ENCODE measurements at places on chromosomes 3 and 15.

DNA sequence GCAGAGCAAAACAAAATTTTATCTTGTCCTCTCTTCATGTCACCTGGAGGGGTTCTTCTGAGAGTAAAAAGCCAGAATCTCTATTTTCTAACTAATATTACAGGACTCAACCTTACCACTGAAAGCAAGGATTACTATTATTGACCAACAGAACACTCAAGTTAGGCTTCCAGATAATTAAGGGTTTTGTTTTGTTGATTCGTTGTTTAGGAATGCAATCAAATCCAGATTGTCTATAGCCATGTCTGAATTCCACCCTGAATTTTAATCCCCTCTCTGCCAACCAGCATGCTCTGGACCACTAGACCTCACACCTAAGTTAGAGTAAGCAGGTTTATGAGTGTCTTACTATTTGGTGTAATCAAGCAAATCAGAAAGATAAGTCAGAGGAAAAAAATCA lies 90.7 kb downstream of the PEAK1 start:
- DNase-seq, result no peak

DNA sequence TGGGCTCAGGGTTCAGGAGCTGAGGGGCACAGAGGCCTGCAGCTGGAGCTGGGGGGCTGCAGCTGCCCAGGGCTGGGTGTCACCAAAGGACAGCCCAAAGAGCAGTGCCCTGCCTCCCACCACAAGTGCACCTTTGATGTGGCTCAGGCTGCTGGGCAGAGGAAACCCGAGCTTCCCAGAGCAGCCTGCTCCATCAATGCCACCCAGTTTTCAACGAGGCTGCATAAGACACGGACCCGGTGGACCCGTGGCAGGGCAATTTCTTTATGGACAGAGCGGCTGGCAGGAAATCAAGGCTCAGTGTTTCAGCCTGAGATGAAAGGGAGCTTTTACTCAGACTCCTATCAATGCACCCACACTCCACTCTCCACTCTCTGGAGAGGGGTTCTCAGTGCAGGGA lies 18.7 kb downstream of the SEMA5B start:
- DNase-seq, result no peak

DNA sequence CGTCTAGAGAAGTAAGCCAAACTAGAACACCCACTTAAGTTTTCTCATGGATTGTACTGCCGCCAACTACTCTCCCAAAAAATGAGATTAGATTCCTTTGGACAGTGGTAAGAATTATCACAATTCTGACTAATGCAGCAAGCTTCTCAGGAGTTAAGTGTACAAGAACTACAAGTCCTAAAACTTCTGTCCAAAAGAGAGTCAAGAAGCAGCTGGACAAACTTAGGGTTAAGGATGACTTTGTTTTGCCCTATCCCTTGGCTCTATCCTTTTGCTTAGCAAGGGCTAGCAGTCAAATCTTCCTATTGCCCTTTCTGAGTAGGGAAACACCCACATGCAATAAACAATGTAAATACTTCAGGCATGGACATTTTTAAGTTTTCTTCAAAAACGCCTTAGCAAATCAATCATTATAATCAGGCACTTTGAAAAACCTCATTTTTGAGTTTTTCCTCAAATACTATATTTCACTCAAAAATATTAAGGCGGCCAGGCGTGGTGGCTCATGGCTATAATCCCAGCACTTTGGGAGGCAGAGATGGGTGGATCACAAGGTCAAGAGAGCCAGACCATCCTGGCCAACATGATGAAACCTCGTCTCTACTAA lies 19.5 kb downstream of the RAF1 start:
- no peak for DNase-seq

GRCh38 chr15:45471151-45471550 lies 51.4 kb downstream of the SLC30A4 start:
- DNase-seq, result no peak

DNA sequence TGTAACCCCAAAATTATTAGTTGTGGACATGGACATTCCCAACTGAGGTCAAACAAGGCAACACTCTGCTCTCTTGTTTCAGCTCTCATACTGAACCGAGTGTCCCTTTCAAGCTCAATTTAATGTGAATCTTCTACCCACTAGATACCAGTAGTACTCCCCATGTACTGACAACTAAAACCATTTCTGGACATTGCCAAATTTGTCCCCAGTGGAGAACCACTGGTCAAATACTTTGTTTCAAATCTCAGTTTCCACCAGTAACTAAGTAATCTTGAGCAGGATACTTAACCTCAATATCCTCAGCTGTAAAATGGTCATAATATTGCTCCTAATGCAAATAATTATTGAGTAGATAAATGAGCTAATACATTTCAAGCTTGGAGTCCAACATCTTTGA lies 566.0 kb downstream of the ZIC1 start:
- no peak for DNase-seq

DNA sequence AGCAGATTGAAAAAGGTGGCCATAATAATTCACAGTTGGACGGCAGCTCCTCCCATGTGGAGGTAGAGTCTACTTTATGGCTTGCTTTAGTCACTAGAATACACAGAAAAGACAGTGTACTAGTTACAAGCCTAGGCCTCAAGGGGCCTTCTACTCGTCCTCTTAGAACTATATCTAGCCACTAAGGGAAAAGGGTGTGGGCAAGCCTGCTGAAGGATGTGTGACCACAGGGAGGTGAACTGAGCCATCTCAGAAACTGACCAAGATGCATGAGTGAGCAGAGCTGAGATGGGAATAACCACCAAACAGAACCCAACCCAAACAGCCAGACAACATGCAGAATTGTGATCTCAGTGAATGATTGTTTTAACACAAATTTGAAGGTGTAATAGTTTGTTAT lies 335.6 kb upstream of the LMCD1 start:
- no peak for DNase-seq

GRCh38 chr15:70127770-70128413 lies 30.2 kb upstream of the TLE3 start:
- no peak for DNase-seq

- peak; percentile 85 for DNase-seq
Observed at GRCh38 chr15:74206801-74207281, 4.3 kb upstream of the STRA6 start.

- no peak for DNase-seq
Observed at GRCh38 chr3:49740427-49740826, 16.7 kb upstream of the GMPPB start.

DNA sequence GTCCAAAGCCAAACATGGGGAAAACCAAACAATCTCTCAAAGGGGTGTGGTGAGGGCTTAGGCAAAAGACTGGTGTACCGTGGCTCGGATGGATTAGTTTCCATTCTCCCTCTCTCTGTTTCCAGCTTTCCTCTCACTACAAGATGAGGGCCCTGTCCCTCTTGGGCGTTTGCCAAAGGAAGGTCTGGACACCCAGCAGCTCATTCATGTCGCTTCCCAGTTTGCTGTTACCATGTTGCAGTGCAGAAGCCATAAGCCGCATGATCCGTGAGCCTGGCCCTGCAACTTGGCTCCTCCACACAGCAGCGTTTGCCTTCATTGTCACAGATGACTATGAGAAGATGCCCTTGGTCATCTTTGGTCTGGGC lies 92.2 kb downstream of the APBA2 start:
- peak; percentile 50 for DNase-seq

GRCh38 chr3:123110976-123111615 lies 44.3 kb downstream of the PDIA5 start:
- peak; percentile 55 for DNase-seq
